Hindlimb muscle (tissue), 1 donor: ENCODE measurements at places on chromosomes 5 and 9.

- no peak for DNase-seq
These were observed 112.5 kb upstream of the LARP1 start for GRCh38 chr5:154642499-154643245.

- DNase-seq: no peak
These were observed 77.7 kb upstream of the CTNND2 start for GRCh38 chr5:11981986-11982385.

DNA sequence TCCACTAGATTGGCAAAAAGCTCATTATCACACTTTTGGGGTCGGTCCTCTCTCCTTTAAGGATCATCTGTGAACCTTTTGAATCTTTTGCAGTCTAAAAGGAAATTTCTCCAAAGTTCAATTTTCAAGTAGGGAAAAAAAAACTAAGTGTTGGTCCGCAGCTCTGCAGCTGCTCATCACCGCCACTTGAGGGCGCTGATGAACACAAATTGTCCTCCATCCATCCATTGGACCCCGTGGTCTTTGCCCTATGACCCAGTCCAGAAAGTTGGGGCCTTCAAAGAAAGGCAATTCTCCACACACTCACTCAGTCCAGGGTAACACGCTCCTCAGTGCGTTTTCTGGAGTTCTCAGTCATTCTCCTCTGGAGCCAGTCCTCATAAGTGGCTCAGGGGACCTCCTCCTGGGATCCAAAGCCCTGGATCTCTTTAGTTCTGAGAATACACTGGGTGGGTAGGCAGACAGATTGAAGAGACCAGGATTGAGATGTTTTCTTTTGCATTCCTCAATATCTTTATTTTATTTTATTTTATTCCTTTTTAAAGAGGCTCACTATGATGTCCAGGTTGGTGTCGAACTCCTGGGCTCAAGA, 63.6 kb upstream of the SLC28A3 start:
- DNase-seq: no peak

GRCh38 chr9:72615931-72616330, 94.5 kb downstream of the TMC1 start:
- no peak for DNase-seq

GRCh38 chr5:68134669-68135313, 80.8 kb upstream of the PIK3R1 start:
- DNase-seq: no peak

- DNase-seq: no peak
These were observed 192.3 kb upstream of the GLRA1 start for GRCh38 chr5:152116934-152117333.

GRCh38 chr5:34021334-34021733, 13.5 kb upstream of the AMACR start:
- no peak for DNase-seq

DNA sequence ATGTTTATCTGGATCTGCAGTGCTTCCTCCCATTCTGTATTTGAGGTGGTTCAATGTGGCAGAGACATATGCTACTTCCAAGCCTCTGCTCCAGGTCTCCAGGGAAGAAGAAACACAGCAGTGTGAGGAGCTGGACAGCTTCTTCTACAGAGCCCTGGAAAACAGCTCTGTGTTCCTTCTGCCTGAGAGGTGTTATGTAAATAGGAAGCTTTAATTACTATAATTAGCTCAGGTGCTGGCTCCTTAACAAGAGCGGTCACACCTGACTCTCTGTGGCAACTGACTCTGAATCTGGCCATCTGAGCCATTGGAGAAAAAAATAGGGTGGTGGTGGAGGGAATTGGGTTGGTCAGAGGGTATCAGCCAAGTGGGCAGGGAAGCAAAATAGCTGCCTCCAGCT, 332.4 kb upstream of the BRINP1 start:
- no peak for DNase-seq

- no peak for DNase-seq
These were observed 10.0 kb upstream of the AGPAT2 start for GRCh38 chr9:136697146-136697820.

DNA sequence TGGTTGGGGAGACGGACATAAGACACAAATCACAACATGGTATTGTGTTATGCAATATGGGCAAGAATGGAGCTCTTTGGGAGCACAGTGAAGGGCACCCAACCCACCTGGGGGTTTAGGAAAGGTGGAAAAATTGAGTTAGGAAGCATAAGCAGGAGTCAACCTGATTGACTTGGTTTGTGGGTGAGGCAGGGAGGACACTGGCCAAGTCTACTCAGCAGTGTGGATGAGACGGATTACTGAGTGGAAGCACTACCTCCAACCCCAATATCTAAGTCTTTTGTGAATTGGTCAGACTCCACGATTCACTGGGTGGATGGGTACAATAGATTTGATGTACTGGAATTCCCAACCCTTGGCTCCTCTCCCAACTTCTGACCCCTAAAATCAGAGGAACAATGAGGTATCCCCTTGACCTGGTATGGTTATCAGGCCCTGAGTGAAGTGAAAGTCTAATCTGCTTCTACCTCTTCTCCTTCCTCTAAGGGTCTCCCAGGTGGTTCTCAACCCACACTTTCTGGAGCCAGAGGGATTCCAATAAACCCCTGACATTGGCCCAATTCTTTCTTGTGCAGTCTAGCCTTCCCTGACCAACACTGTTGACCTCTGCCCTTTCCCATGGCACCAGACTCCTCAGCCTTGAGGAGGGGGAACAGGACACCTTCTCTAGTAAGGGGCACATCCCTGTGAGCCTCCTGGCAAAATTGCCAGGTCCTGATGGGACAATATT, 5.2 kb downstream of the EGR1 start:
- no peak for DNase-seq

DNA sequence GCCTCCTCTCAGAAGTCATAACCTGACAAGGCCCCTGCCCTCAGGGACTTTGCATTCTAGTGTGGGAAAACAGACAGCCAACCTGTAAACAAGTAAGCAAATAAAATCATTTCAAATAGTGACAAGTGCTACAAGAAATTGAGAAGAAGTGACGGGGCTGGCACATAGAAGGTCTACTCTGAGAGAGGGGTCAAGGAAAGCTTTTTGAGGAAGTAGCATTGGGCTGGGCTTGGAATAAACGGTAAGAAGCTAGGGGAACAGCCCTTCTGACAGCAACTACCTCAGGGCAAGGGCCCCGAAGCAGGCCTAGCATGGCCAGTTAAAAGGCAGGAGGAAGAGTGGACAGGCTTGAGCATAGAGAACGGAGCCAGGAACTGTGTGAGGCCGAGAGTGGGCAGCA, 4.8 kb upstream of the SLC2A8 start:
- no peak for DNase-seq

- no peak for DNase-seq
These were observed 374.9 kb downstream of the TLE4 start for GRCh38 chr9:79946712-79947111.

DNA sequence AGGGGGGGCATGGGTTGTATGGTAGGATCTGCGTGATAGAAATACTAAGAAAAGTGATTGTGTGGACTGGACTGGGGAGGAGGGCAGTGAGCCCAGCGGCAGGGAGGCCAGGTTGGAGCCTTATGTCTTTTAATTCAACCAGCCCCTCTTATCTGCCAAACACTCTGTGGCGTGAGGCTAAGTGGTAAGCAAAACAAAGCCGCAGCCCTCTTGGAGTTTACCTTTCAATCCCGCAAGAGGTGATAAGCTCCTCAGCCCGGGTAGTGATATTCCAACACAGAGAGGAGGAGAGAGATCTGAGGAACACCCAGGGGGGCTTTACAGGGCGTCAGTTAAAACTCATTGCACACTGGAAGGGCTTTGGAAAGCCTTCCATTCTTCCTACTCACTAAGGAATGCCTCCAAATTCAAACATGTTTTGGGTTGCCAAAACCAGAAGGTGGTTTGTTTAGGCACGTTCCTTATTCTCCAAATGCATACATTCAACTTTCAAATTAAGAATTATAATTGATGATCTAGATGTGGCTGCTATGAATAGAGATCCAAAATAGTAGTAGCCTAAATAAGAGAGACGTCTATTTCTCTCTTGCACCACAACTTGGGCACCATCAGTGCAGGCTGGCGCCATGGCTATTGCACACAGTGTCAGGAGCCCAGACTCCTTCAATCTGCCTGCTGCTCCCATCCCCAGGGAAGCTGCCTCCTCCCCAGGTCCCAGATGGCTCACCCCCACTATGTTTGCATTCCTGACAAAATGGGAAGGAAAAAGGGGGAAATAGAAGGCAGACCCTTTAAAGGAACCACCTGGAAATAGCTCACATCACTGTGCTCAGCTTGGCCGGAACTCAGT, 75.1 kb upstream of the FSTL4 start:
- no peak for DNase-seq

DNA sequence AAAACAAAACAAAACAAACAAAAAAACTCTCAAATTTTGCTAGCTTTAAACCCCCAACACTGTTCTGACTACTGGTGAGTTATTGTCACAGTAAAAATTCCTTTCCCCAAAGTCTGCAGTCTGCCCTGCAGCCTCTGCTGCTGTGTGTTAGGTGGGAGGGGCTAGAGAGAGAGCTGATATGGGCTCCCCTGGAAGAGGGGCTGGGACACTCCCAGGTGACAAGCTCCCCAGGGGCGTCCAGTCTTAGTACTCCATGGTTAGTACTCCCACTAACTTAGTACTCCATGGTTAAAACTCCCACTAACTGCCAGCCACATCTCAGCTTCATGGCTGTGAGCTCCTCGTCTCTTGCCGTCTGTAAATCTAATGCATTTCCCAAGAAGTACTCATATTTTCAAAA, 191.9 kb downstream of the FANCC start:
- DNase-seq: no peak

DNA sequence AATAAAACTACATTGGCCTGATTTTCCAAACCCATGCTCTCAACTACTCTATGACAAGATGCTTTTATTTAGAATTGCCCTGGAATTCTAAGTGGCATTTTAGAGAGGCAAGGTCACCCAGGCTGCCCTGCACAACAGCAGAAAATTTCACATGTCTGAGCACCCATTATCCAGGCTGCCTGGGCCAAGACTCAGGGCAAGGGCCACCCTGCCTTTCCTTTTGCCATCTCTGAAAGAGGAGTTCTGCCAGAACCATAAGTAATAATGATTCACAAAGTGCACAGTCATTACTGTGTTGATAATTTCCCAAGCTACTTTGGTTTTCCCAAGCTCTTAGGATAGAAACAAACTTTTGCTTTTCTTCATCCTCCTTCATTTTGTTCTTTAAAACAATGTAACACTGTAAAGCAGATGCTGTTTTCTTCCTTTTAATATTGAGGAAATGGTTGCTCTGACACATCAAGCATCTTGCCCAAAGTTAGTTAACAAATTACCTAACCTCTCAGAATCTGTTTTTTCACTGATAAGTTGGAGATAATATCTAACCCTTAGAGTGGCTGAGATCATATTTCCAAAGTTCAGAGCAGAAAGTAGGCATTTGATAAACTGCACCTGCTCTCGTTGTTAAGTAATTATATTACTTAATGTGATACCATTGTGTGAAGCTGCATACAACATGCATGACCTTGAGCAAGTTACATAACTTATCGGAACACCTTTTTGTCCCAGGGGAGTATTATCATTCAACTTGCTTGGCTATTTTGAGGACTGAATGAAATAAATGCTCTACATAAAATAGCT, 325.6 kb downstream of the PRELID2 start:
- no peak for DNase-seq

DNA sequence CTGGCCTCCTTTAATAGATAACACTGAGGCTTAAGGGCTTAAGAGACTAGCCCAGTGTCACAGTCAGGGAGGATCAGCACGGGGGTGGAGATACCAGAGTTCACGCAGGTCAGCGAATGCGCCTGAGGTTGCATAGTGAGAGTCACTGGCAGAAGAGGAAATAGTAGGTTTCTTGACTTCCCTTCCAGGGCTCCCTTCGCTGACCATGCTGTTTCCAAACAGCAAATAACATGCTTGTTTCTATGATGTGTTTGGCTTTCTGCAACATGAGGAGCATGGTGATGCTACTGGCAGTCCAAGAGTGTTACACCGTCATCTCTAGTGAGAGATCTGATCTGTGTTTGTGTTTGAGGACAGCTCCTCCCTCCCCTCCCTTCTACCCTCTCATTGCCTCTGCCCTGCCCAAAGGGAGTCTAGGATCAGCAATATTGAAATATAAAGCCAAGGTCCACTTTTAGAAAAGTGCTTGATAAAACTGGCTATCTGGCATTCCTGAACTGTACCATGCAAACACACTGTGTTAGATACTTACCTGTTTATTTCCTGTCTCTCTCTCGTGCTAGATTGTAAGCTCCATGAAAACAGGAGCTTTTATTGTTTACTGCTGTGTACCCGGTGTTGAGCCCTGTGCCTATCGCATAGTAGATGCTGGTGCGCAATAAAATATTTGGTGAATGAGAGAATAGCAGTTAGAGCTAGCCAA, 12.3 kb downstream of the TLE4 start:
- DNase-seq: no peak

GRCh38 chr5:97903742-97904141, 720.7 kb upstream of the RIOK2 start:
- DNase-seq: no peak

GRCh38 chr5:38446029-38446522, 110.4 kb downstream of the LIFR start:
- DNase-seq: no peak

GRCh38 chr9:88852794-88853193, 138.5 kb upstream of the S1PR3 start:
- DNase-seq: no peak

GRCh38 chr5:120096413-120096812, 367.7 kb upstream of the PRR16 start:
- no peak for DNase-seq

DNA sequence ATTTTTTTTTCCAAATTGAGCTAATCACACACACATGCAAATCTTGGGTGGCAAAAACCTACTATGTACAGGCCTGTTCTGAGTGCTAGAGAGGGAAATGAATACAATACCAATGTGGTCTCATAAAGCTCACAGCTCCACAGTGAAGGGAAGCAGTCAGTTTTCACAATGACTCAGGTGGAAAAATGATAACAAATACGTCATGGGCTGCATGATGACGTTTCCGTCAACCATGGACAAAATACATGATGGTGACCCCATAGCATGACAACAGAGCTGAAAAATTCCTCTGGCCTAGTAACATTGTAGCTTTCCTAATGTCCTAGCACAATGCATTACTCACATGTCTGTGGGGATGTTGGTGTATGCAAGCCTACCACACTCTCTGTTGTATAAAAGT, 252.5 kb downstream of the TRIM32 start:
- no peak for DNase-seq

- no peak for DNase-seq
These were observed 5.1 kb upstream of the GNPDA1 start for GRCh38 chr5:142017832-142018427.

- peak; percentile 41 for DNase-seq
These were observed 784 bp downstream of the NLN start for GRCh38 chr5:65722575-65723403.

DNA sequence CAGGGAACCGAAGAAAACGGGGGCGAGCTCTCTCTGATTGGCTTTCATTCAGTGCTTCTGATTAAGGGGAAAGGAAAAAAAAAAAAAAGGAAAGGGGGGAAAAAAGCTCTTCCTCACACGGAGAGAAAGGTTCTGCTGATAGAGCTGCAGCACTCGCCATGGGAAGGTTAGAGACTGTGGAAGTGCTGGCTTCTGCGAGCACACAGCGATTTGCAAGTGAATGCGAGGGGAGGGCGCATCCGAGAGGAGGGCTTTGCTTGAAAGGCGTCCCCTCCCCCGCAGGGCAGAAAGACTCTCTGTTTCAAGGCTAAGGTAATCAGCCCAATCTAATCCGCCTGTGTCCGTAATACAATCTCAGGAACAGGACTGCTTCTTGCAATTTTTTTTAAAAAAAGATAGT, at the start of gene CDH10:
CDH10 (minus strand) TSS at position 218 of the 400 bp plus-strand sequence. CDS start 51,488 bp downstream, outside the sequence.
- peak; percentile 45 for DNase-seq
